ENCODE measurements at places on chromosomes 7 and 10.

GRCh38 chr7:48052748-48053147 lies 17.4 kb downstream of the C7orf57 start:
- DNase-seq = peak; percentile 53

DNA sequence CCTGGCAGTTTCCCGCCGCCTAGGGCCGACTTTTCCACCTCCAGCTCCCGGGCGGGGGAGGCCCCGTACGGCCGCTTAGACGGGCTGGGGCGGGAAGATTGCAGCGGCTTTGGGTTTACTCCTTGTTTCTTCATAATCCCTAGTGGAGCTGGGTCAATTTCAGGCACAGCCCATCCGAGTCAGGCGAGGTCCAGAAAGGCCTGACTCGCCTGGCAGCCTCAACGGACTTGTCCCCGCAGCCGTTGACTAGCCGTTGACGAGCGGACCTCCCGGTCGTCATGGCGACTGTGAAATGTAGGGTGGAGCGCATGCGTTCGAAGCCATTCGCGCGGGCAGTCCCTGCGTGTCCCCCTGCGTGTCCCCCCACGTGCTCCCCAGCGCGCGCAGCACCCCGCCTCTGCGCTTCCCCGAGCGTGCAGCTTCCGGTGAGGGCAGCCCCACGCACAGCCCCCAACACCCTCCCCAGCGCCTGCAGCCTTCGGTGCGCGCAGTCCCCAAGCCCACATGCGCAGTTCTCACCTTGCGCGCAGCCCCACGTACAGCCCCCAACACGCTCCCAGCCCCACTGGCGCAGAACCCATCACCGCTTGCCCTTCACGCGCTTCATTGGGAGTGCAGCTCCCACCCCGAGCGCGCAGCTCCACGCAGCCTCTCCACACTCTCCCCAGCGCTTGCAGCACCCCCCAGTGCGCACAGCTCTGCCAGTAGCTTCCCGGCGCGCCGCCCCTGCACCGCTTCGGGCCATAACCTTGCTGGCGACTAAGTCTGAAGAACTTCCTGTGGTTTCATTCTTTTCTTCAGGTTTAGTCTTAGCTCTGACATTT lies 67.8 kb downstream of the TBX20 start:
- DNase-seq = peak; percentile 36

DNA sequence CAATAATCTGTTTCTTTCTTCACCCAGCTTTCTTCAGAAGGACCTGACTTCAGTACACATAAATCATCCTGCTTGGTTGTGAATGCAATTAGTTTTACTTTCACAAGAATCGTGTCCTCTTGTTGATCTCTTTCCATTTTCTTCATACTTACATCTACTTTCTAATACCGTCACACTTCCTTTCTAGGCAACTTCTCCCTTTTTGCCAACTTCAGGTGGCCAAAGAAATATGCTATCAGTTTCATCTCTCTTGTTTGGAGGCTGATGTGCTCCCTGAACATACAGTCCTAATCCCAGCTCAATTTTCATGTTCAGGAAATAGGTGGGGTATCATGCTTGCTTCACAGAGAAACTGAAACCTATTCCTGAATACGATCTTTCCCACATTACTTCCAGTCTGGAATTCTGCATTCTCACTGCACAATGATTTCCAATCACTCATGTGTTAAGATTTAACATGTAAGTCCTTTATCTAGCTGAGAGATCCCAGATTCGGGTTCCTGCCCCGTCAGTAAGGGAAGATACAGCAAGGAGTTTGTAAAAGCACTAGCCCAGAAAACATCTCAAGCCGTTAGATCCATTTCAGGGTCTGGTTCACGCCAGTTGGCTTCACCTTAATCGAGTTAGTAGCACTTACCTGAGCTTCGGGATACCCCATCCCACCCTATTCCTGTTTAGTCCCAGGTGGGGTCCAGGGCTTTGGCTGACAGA lies 994 bp downstream of the SLC25A28 start:
- DNase-seq = no peak

GRCh38 chr10:65570143-65571010 lies 1355.5 kb upstream of the LRRTM3 start:
- peak; percentile 36 for DNase-seq

- DNase-seq = no peak
Measured at GRCh38 chr10:99880080-99880835, 97.8 kb downstream of the ABCC2 start.

GRCh38 chr10:11191678-11192077 lies 174.0 kb downstream of the CELF2 start:
- no peak for DNase-seq

DNA sequence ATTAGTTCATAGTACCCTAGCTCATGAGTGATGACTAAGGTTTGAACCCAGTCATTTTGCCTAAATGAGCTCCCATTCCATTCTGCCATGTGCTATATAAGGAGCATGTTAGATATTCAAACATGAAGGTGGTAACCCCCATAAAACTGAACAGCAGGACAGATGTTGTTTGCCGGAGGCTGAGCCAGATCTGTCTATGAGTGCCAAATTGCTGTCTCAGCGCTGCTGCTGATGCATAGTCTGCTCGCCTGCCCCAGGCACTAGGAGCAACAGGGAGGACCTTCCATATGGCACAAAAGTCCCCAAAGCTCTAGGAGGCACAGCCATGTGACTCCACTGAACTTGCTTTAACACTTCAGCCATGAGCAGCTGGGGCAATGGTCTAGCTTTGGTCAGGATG lies 466.0 kb upstream of the GHITM start:
- no peak for DNase-seq

DNA sequence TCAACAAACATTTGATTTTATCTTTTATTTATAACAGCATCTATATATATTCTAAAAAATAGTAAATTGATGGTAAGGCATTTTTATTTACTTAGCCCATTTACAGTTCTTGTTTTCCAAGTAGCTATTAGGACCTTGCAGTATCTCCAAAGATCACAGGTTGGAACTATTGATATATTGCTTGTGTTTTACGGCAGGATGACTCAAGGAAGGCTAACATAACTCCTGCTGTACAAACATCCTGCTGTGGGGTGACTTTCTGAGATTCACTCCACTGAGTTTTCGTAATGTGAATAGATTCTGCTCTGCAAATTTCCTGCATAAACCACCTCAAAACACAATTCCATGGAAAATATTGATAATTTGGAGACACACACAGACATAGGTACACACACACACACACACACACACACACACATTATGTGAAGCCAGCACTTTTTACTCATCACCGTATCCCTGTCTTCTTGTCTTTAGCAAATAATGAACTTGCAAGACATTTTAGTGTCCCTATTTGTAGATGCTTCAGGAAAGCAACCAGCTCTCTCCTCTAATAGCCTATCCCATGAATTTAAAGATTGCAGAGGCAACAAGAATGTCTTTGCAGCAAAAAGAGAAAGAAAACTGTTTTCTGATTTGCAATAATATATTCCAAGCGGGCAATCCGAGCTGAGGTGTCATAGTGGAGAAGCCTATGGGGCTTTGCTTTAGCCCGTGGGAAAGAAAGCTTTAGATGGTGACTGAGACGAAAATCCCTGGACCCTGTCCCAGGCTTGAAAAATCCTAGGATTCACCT lies 722 bp downstream of the AGR2 start:
- no peak for DNase-seq

DNA sequence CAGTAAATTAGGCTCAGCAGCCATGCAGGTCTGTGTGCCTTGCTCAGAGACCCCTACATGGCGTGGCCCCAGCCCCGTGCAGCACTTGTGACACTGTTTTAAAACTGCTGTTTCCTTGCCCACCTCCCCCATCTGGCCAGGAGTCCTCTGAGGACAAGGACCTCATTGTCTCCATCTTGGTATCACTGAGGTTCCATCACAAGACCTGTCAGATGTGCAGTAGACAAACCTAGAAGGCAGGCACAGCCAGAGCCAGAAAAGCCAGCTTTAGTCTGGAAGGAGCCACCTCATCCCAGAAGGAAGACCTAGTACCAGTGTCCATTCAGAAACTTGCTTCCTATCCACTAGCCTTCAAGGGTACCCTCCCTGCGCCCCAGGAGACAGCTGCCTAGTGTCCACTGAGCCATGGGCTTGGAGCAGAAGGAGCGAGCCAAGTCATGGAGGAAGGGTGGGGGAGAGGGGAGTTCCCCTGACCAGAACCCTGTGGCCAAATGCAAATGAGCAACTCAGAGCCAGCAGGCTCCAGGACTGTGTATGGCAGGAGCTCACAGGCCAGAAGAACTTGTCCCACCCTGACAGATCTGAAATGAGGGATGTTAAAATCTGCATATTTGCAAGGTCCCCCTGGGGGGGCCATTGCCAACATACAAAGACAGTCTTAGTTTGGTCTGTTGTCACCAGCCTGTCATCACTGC lies 176.1 kb downstream of the SH3PXD2A start:
- no peak for DNase-seq

GRCh38 chr10:130040817-130041330 lies 69.8 kb downstream of the C10orf143 start:
- no peak for DNase-seq

DNA sequence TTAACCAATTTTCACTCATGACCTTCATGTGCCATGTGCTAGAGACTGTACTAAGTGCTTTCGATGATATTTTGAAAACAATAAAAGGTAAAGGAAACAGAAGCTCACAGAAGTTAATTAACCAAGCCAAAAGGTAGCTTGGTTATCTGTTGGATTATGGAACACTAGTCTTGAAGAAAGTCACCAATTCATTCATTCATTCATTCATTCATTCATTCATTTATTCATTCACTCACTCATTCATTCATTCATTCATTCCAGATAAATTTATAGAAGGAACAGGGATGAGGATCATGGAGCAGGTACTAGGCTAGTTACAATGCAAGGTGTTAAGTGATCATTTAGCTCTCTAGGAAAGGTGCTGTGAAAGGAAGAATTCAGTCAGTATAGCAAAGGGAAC lies 322.8 kb downstream of the MAGI2 start:
- no peak for DNase-seq

- no peak for DNase-seq
Measured at GRCh38 chr10:91779011-91779605, 19.1 kb upstream of the TNKS2 start.

DNA sequence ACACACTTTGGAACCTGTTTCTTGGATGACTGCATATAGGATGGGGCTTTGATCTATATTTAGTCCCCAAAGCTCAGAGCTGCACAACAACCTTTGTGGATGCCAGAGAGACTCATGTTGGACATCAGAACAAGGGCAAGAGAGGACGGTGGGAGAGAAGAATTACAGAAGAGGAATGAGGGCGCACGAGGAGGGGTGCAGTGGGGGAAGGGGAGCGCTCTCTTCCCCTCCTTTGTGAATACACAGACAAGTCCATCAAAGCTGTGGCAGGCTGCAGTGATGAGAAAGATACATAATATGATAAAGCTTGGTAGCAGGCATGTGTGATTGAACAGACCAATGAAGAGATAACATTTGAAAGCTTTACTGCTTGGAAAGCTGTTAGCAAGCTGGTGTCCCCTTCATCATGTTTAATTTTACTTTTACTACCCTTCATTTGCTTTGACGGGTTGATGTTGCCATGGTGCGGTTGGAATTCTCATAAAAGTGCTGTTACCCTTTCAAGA lies 857.8 kb downstream of the KCNMA1 start:
- no peak for DNase-seq

DNA sequence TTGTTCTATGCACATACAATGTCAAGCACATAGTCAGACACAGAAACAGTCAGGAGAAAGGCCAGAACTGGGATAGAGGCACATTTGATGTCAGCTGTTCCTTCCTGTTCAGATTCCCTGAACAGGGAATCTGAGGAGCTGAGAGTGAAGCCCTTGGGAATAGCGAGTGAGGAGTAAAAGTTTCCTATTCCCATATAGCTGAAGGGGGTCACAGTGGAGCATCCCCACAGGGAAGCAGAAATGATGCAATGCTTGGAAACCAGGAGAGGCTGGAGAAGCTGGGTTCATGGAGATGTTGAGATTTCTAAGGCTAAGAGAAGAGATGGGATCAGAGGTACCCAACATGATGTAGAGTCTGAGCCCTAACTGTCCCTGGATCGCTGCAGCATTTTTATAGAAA lies 11.3 kb upstream of the PRXL2A start:
- no peak for DNase-seq

DNA sequence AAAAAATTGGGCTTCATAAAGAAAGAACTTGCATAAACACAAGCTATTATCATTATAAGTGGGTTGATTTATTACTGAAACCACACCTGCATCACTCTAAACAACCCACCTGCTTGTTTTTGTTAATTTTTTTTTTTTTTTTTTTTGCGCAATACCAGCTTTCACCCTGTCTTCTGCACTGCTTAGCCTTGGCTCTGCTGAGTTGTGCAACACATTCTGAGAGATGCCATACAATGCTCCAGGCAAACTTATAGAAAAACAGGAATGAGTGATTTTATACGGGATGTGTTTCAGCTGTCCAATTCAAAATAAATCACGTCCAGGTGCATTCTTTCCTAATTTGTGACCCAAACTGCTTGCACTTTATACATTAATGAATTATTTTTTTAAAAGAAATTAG lies 923.6 kb downstream of the GATA3 start:
- DNase-seq = no peak

- DNase-seq = peak; percentile 65
Measured at GRCh38 chr10:16965740-16966447, 148.7 kb upstream of the RSU1 start.

DNA sequence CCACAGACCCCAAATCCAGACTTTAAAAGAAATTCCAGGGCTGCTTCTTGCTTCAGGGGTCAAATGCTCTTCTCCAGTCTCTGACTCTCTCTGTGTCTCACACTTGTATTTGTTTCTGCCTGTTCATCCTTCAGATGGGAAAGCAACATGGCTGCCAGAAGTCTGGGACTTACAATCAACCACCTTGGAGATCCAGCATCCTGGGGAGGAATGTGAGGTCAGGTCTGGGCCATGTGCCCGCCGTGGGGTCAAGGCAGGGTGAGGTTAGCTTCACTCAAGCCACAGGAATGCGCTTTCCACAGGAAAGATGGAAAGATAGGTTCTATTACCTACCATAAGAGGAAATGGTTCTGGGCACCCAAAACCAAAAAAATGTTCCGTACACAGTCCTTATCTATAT lies 34.3 kb upstream of the NPVF start:
- DNase-seq = peak; percentile 31

- DNase-seq = no peak
Measured at GRCh38 chr7:80140388-80140787, 5.8 kb downstream of the GNAI1 start.

- DNase-seq = no peak
Measured at GRCh38 chr7:30074422-30075030, 46.3 kb downstream of the PLEKHA8 start.

All from H54 (cell line).